Esophagus squamous epithelium (tissue), 5 donors: ENCODE measurements at places on chromosomes 5 and 9.

DNA sequence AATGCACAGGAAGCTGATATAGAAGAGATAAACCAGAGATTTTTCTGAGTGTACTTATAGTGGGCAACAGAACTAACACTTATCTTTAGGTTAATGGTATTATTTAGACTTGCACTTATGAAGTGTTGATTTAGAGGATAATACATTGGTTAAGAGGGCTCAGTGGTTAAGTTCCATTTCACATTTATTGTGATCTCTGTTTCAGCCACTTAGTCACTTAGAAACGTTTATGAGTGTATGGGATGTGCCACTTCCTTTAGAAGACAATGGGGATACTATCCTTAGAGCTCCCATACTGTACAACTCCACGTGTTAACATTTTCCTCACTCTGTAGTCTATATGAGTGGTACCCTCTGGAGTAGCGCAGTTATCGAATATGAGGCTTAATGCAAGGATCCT lies 57.5 kb downstream of the PIP5K1B start:
- DNase-seq = no peak

GRCh38 chr5:142017832-142018427 lies 5.1 kb upstream of the GNPDA1 start:
- DNase-seq = no peak

DNA sequence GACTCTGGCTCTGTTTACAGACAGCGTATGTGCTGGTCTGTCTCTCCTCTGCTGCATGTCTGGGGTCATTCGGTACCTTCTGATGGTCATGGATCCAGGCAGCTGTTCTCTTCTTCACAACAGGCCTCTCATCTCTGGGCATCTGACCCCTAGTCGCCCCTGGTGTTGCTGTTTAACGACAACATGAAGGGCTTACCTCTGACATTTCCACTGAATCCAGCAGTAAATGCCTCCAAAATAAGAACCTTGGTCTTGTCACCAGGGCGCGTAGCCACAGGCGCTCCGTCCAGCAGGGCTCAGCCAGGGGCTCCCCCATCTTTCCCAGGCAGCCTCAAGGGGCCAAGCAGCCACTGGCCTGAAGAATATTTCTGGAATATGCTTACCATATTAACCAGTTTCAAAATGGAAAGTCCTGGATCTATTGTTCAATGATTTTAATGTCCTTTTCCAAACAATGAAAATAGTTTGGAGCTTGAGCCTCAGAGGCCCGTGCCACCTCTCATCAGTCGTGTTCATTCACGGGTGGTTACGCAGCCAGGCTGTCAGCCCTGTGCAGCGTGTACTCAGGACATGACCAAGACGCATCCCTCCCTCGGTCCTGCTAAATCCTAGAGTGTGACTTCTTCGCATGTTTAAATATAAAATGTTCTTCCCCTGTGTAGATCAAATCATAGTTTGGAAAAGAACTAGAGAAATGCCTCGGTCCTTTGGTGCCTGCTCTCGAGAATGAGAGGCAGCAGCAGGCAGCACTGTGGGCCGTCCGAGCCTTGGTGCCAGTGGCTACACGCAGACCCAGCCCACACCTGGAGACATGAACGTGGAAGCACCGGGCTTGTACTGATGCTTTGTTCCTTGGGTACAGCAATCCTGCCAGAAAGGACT lies 30.1 kb upstream of the LRRC14B start:
- DNase-seq = no peak

GRCh38 chr5:93610581-93611272 lies 27.7 kb downstream of the NR2F1 start:
- DNase-seq = no peak

GRCh38 chr9:137987244-137988030 lies 109.9 kb downstream of the CACNA1B start:
- no peak for DNase-seq

GRCh38 chr5:176369934-176370711 lies 4.8 kb downstream of the ARL10 start:
- DNase-seq = no peak

DNA sequence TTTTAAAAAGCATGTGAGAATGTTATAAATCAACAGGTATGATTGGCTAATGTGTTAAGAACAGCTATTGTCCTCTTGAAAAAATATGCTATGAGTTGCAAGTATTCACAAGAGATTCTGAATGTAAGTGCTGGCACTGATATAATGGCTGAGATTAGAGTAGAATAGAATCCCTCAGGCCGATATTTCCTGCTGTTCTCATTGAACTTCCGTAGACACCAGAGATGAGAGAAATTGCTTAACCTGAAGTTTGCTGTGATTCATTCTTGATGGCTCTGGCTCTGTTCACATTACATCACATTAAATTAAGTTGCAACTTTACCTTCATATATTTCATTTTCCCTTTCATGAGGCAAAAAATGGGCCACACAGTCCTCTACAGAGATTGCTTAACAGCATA lies 114.5 kb downstream of the BAAT start:
- no peak for DNase-seq

- DNase-seq = no peak
Observed at GRCh38 chr5:1663186-1663585, 136.5 kb downstream of the MRPL36 start.

GRCh38 chr9:135893104-135893503 lies 14.2 kb downstream of the CAMSAP1 start:
- no peak for DNase-seq

- DNase-seq = no peak
Observed at GRCh38 chr9:128286440-128286839, 10.4 kb downstream of the SWI5 start.

GRCh38 chr5:134878403-134878802 lies 4.2 kb downstream of the TXNDC15 start:
- DNase-seq = no peak

GRCh38 chr5:176735383-176736265 lies 74.7 kb upstream of the UNC5A start:
- DNase-seq = no peak

GRCh38 chr9:129182625-129183494 lies 4.8 kb upstream of the IER5L start:
- no peak for DNase-seq

DNA sequence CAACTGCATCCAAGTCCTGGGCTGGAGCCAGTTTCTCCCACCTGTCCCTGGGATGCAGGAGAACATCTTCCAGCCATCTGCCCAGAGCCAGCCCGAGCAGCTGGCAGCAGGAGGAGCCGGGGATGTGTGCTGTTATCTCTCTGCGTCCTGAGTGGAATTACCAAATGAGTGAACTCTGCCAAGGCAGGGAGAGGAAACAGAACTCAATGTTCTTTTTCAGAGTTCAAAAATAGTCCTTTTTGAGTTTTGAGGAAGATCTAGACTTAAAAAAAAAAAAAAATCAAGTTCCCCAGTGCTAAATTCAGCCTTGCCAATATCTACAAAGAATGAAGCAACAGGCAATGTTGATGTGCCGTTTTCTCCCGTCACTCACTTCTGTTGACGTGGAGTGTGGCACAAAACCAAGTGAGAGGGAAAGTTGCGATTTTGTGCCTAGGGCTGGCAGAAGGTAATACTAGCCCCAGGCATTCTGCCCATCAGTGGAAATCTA lies 56.2 kb downstream of the TMOD1 start:
- no peak for DNase-seq

- no peak for DNase-seq
Observed at GRCh38 chr5:14436801-14437542, 144.6 kb upstream of the OTULINL start.

- no peak for DNase-seq
Observed at GRCh38 chr5:23884405-23885031, 377.1 kb downstream of the PRDM9 start.

DNA sequence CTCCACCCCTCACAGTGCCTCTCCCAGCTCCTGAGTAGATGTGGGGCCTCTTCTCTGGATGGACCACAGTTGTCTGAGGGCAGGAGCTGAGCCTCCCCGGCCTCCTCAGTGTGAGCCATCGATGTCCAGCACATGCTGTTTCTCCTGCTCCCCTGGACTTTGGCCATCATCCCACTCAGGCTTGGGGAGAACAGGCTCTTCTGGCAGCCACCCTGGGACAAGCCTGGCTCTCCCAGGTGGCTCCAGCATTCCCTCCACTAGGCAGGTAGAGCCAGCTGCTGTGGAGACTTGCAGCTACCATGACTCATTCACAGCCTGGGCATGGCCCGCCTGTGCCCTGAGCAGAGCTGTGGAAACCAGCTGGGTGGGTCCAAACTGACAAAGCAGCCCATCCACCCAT lies 77.0 kb downstream of the CSNK1A1 start:
- no peak for DNase-seq

- DNase-seq = peak; percentile 96
Observed at GRCh38 chr5:78294248-78295034, at the start of gene AP3B1. Gene AP3B1, minus strand, starts transcription at chr5:78294698. Its CDS starts 119 bp downstream, at chr5:78294579.

DNA sequence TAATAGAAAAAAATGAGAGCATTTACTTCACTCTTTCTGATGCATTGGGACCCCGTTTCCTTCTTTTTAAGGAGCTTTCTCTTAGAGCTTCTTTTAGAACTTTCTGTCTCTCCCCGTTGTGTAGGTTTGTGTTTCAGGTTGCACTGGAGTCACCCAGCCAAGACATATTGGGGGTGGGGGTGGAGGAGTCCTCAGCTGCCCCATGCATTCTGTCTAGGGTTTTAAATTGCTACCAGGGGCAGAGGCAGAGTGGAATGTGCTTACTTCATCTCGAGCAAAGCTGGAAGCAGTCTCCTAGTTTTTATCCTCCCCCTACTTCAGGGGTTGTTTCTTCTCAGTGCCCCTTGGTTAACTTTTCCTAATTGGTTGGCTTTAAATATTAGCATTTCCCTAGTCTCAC lies 9.4 kb downstream of the OR2K2 start:
- DNase-seq = no peak

- DNase-seq = no peak
Observed at GRCh38 chr9:80407220-80407619, 835.5 kb downstream of the TLE4 start.

- DNase-seq = no peak
Observed at GRCh38 chr5:153496835-153497234, 6.4 kb downstream of the GRIA1 start.

GRCh38 chr5:60504342-60504741 lies 195.6 kb downstream of the DEPDC1B start:
- no peak for DNase-seq

DNA sequence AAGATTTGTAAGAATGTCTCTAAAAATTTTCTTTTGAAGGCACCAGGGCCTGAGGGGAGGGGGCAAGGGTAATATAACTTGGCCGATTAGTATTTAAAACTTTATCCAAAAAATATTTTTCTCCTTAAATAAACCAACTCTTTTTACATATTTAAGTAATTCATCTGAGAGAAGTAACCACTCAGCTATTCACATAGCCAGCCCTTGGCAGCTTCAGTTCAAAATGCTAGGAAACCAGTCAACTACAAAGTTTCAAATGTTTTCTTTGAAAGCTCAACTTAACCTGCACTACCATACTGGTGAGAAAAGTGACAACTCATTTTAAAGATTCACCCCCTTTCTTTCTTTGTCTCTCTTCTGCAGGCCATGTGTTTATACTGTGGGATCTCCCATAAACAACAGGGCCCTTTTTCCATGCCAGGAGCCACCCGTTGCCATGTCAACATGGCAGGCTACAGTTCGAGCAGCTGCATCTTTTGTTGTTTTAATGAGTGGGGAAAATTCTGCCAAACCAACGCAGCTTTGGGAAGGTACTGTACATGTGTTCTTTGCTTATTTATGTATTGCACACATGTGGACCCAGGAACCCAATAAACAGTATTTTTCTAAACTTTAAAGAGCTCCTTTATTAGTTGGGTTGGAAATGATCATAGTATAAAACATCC lies 46.3 kb downstream of the AOPEP start:
- DNase-seq = no peak

DNA sequence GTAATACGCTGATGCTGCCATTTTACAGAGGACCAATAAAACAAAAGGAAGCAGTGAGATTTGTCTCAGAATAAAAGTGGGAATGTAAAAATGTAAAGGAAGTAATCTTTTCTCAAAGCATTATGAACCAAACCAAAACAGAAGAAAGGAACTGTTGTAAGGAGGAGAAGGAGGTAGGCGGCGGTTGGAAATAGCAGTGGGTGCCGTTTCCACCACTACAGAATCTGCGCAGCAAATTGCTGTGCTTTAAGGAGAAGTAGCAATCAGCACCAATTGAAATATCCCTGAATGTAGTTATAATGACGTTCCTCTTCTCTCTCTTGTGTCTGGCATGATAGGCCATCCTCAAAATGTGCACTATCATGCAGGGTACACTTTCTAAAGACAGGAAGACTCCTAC lies 455.1 kb upstream of the TLE4 start:
- no peak for DNase-seq

DNA sequence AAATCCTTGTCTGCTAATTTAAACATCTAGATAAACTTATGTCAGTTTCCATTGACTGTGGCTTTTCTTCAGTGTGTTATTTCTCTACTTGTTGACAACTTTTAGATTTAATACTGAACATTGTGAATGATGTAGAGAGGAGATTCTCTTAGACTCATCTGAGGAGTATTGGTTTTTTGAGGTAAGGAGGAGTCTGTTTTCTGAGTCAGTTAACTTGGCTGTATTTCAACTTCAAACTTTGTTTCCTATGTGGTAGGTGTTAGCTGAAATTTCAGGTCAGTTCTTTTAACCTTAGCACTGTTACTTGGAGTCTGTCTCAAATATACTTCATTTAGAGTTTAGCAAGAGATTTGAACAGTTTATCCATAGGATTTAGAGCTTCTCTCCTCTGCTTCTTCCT lies 67.9 kb downstream of the XRCC4 start:
- DNase-seq = no peak

DNA sequence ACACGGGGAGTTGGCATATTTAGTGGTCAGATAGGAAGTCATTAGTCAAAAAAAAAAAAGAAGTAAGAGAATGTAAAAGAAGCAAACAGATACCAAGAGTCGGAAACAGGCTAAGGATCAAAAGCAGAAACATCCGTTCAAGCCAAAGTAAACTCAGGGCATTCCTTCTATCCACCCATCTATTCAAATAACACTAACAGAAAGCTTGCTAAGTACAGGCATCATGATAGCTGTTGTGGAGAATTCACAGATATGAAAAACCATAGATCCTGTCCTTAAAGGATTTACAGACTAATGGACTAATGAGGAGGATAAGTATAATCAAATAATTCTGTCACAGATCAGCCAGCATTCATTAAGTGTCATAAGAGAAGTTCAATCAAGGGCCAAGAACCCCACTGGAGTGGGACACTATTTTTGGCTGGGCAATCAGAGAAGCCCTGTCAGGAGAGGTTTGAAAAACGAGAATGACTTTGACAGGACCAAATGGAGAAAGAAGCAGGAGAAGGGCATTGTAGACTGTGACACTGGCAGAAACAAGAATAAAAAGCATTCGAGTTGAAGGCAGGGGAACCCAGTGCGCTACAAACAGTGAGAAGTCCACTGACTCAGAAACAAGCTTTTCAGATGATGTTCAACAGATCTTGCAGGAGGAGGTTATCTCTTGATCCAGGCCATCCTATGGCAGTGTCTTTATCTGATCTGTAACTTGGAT lies 154.2 kb upstream of the TSLP start:
- DNase-seq = no peak

DNA sequence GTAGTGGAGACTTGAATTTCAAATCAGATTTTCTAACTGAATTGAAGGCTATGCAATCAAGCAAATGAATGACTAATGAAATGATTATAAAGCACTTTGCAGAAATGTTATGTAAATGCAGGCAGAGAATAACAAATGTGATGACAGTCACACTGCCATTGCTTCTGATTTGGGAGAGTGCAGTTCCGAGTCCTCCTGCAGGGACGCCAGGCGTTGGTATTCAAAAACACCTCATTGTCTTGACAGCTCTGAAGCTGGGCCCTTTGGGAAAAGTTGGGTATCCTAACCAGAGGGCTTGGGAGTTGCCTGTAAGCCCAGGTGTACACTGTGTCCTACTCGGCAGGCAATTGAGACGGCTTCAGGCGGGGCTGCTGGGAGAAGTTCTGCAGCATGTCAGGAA lies 57.9 kb downstream of the C5orf15 start:
- no peak for DNase-seq
